ENCODE measurements at places on chromosomes 2 and 18.

DNA sequence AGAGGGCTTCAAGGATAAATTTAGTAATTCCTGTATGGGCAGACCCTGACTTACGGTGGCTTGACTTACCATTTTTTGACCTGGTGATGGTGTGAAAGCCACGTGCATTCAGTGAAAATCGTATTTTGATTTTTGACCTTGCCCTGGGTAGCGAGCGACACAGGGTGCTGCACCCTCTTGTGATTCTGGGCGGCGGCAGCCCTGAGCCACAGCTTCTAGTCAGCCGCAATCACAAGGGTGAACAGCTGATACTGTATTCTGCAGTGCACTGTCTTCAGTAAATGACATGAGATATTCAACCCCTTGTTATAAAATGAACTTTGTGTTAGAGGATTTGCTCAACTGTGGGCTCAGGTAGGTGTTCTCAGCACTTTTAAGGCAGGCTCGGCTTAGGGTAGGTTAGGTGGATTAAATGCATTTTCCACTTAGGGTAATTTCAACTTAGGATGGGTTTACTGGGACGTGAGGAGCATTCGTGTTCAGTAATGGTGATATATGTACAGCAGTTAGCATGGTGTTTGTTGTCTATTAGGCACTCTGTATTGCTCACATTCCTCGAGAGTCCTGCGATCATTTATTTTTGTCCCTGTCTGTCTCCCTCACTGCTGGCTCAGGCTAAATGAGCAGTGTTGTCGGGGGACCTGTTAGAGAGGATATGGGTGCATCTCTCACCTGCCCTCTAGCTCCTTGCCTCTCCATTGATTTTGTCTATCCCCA, 109.9 kb downstream of the CEP192 start:
- no peak for DNase-seq

GRCh38 chr2:138730497-138731030, 49.6 kb downstream of the NXPH2 start:
- no peak for DNase-seq

GRCh38 chr2:196046123-196046917, 22.3 kb downstream of the DNAH7 start:
- no peak for DNase-seq

DNA sequence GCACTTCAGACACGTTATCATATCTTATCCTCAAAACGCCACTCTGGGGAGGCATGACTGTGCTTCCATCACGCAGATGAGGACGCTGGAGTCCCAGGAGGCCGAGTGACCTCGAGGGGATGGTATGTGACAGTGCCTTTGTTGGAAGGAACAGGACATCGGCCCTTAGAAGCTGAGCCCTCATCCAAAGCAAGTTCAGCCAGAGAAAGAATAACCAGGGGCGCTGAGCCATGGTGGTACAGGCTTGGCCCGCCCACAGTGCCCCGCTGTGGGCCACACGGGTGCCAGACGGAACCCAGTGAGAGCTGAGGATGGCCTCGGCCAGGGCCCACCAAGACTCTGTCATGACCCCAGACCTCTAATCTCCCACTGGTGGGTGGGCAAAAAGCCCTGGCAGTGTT, 31.3 kb downstream of the HS1BP3 start:
- DNase-seq = no peak

GRCh38 chr2:158815658-158816057, 20.5 kb downstream of the DAPL1 start:
- DNase-seq = no peak

DNA sequence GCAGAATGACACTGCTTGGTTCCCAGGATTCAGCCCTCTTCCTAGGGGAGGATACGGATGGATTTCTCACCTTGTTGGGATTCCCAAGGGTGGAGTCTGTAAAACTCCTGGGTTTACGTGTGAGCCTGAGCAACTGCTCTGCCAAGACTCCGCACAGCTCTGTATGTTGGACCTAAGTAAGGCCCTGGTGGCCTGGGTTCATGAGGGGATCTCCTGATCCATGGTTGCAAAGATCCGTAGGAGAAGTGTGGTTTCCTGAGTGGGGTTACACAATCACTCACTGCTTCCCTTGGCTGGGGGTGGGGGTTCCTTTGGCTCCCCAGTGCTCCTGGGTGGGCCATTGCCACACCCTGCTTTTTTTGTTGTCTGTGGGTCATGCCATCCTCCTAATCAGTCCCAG, 37.7 kb downstream of the ANKRD12 start:
- no peak for DNase-seq

GRCh38 chr2:73070643-73071359, 711 bp downstream of the SFXN5 start:
- peak; percentile 33 for DNase-seq

DNA sequence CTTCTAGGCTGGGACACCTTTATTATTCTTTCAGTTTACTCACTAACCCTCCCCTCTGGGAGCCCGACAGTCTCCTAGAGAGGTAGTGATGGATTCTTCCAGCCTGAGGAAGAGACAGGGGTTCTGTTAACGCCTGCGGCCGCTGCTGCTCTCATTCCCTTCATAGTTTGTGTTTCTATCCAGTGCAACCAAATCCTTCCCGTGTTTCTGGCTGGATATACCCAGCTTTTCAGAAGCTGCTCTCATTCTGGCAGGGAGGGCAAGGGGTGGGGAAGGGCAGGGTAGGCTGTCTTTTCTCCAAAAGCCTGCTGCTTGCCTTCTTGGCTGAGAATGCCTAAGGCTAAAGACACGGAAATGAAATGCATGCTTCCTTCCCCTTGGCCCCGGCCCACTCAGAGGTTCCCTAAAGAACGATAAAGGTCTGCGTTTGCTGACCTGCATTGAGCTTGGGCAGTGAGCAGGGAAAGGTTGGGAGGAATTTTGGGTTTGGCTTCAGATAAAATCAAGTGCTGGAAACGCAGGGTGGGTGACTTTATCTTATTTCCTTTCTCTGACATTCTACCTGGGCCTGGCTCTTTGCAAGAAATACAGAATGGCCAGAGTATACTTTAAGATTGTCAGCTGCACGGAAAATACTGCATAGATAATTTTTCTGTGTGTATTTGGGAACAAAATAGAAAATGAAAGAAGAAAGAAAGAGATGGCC, 390.9 kb downstream of the NBAS start:
- DNase-seq = no peak

- no peak for DNase-seq
These were observed 39.6 kb downstream of the HS1BP3 start for GRCh38 chr2:20611077-20611843.

DNA sequence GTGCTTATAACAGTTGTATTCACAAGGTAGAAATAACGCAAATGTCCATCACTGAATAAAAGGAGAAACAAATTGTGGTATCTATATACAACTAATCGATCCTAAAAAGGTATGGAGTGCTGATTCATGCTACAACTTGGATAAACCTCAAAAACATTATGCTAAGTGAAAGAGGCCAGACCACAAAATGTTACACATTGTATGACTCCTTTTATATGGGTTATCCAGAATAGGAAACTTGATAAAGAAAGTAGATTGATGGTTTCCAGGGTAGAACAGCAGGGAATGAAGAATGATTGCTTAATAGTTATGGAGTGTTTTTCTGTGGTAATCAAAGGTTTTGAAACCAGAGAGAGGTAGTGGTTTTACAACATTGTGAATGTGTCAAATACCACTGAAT, 432.2 kb upstream of the TRIB2 start:
- DNase-seq = no peak

GRCh38 chr2:115414466-115414865, 972.0 kb downstream of the DPP10 start:
- no peak for DNase-seq

- DNase-seq = no peak
These were observed 314.3 kb downstream of the NBAS start for GRCh38 chr2:15246870-15247269.
